ENCODE measurements at places on chromosomes 11 and 22. TPM values are rescaled to one million over a fixed set of nuclear protein-coding genes. Genes with fewer than 3 reads are reported as not detected.

The GAB2 gene
- 20.7 TPM for total RNA-seq

The GCAT gene
- 16.9 TPM for total RNA-seq

The TMEM109 gene
- 122 TPM for total RNA-seq

The EMID1 gene
- 15.9 TPM for total RNA-seq

The NCF4 gene
- not detected for total RNA-seq

The OR8B12 gene
- total RNA-seq: not detected

The CAPN5 gene
- total RNA-seq: 3.5 TPM

The SLC25A17 gene
- total RNA-seq: 19.2 TPM

The NRXN2 gene
- not detected for total RNA-seq

The TAF6L gene
- total RNA-seq: 23.9 TPM

Data from dermis microvascular lymphatic vessel endothelial cell (primary cell).